Stimulated activated CD4-positive, alpha-beta T cell treated with anti-CD3 and anti-CD28 coated beads, Interleukin-2, amount 100 ng/mL, for 24 hours (primary cell): ENCODE measurements at places on chromosomes 7 and 10.

GRCh38 chr10:3339531-3339950, 167.0 kb upstream of the PITRM1 start:
- DNase-seq, result no peak

- DNase-seq, result no peak
Observed at GRCh38 chr10:126104767-126105166, 208.4 kb downstream of the FANK1 start.

DNA sequence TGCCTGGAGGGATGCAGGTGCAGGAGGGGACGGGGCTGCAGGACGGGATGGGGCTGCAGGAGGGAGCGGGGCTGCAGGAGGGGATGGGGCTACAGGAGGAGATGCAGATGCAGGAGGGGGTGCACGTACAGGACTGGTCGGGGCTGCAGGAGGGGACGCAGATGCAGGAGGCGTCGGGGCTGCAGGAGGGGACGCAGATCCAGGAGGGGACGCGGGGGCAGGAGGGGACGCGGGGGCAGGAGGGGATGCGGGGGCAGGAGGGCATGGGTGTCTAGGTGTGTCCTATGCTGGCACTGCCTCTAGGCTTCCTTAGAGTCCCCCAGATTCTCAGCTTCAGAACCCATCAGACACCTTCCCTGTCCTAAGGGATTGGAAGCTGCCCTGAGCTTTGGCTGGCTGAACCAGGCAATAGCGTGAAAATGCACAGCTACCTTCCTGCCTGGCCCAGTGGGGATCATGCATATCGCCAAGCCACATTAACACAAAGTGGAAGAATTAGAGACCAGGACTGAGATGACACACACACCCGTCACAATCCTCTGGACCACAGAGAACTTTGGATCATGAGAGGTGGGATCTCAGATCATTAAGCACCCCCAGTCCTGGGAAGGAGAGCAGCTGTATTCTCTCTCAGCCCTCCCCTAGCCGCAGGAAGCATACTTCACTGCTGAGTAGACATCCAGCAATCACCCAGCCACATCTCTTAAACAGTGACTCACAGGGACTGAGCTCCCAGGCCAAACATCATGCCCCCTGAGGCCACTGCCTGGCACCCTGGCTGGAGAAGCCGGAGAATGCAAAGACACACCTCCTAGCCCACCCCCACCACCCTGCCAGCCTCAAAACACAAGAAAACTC, 67.3 kb downstream of the VWA2 start:
- DNase-seq, result no peak

GRCh38 chr7:38855386-38855785, 53.6 kb downstream of the VPS41 start:
- DNase-seq, result no peak

DNA sequence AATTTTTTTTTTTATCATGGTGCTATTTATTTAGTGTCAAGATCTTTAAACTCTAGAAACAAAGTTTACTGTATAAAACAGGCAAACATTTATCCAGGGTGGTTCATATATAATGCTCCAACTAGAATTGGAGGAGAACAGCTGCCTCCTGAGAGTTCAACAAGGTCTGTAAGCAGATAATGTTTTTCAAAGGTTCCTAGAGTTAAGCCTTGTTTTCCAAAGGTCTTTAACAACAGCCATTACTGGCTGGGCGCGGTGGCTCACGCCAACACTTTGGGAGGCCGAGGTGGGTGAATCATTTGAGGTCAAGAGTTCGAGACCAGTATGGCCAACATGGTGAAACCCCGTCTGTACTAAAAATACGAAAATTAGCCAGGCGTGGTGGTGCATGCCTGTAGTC, 316.7 kb downstream of the CCDC3 start:
- no peak for DNase-seq

GRCh38 chr10:615583-616152, 73.8 kb downstream of the DIP2C start:
- DNase-seq, result no peak

- peak; percentile 84 for DNase-seq
Observed at GRCh38 chr10:87863053-87863943, at the start of the genes KLLN and PTEN. TSS of gene KLLN (minus strand) at chr10:87863533. CDS start at chr10:87862487, 1,046 bp downstream. TSS of gene PTEN (plus strand) at chr10:87863625. CDS start at chr10:87864470, 845 bp downstream.

- no peak for DNase-seq
Observed at GRCh38 chr7:70426249-70426880, 705.6 kb upstream of the GALNT17 start.

DNA sequence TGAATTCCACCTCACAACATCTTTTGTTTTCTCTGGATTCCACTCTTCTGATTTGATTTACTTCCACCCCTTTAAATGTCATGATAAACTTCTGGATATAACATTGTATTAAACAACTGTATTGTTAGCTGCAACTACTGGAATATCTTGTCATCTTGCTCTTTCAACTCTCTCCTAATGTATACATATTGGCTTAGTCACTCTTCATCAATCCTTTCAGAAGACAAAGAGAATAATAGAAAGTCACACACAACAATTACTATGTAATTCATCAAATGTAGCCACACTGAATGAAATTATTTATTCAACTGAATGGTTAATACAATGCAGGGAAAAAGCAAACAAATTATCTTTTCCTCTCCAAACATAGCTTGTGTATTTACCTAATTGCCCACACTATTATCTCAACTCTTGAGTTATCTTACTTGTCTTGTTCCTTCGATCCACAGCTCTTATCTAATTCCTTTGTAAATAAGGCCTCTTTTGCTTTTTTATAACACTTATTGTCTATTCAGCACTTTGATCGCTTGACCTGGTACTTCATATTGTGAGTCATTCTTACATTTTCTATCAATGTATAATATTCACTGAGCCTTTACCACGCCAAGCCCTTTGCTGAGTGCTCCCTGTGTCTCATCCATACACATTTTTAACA, 16.7 kb downstream of the SEMA3A start:
- no peak for DNase-seq

GRCh38 chr10:50224330-50224952, 26.9 kb downstream of the ASAH2 start:
- DNase-seq, result peak; percentile 30

- no peak for DNase-seq
Observed at GRCh38 chr7:156604311-156604710, 36.3 kb upstream of the RNF32 start.

- no peak for DNase-seq
Observed at GRCh38 chr7:148264933-148265557, 325.5 kb upstream of the C7orf33 start.

DNA sequence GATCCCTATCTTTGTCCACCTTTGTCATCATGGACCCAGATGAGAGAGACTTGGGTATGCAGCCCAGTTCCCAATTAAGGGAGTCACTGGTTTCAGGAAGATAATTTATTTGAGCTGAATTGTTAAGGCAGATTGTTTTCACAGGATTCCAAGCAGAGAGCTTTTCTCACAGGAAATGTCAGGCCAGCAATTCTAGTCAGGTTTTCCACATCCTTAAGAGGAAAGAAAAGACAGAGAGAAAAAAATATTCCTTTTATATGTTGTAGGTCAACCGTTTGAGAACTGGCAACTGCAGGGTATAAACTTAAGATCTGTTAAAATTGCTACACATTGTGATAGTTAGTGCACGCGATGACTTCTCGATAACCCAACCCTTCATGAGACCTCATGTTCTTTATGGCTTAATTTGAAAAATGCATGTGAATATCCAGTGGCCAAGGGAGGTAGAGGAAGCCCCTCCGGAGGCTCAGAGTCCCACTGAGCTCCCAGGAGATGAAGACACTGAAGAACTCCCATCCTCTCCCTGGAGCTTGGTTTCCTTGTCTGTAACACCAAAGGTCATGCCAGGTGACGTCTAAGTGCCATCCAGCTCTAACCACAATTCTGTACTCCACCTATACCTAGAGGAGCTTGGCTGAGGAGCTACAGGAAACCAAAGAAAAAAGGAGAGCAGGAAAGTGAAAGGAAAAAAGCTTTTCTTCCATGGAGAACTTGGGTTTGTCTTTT, 45.6 kb downstream of the MINDY4 start:
- no peak for DNase-seq

DNA sequence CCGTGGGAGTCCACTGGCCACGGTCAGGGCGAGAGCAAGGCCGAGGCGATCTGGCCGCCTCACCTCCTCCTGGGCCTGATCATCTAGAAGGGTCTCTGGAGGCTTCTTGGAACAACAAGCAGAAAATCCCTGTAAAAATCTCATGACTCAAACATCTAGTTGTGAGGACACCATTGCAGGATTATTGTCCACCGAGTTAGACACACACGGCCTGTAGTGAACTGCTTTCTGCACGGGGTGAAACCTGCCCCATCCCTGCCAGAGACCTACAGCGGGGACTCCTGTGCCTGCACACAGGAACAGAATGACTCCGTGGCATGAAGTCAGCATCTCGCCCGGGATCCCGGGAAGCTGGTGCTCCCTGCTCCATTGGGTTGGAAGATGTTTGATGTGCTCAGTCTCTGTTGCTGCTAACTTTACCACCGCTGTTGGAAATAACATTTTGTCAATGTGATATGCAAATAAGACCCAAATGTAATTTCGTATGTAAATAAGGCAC, 267.0 kb upstream of the TCERG1L start:
- DNase-seq, result no peak

DNA sequence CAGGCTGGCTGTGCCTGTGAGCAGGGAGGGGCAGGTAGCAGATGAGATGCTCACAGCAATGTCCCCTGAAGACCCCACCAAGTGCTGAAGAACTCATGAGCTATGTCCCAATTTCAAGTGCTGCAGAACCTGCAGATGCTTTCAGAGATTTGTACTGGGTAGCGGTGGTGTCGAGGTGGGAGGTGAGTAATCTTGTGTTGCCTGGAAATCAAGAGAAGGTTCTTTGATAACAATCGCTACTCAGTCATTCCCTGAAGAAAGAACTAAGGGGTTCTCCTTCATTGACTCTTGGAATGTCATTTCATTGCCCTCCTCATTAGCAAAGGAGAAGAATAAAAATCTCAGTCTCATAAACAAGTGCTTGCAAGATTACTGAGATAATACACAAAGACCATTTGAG, 246.4 kb downstream of the EMX2 start:
- no peak for DNase-seq

- no peak for DNase-seq
Observed at GRCh38 chr10:28587270-28587969, 54.5 kb downstream of the WAC start.

GRCh38 chr10:86366902-86367151, 232 bp upstream of the GRID1 start:
- no peak for DNase-seq

DNA sequence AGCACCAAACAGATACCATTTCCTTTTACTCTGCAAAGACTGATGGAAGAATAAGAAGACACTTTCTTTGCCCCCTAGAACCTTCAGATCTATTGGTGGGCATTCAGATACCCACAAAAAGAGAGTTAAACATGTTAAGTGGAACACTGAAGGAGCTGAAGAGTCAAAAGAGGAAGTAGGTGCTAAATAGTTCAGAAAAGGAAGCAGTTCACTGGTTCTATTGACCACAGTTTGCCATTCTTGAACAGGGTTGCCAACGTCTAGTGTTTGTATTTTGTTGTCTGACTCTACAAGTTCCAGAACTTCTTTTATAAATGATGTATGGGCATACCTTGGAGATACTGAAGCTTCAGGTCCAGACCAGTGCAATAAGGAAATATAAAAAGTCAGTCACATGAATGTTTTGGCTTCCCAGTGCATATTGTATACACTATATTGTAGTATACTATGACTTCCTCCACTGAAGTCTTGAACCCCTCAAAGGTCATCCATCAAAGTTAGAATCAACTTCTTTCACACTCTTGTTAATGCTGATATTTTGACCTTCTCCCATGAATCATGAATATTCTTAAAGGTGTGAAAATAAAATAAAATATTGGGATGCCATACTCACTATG, 47.5 kb upstream of the AGR3 start:
- no peak for DNase-seq

DNA sequence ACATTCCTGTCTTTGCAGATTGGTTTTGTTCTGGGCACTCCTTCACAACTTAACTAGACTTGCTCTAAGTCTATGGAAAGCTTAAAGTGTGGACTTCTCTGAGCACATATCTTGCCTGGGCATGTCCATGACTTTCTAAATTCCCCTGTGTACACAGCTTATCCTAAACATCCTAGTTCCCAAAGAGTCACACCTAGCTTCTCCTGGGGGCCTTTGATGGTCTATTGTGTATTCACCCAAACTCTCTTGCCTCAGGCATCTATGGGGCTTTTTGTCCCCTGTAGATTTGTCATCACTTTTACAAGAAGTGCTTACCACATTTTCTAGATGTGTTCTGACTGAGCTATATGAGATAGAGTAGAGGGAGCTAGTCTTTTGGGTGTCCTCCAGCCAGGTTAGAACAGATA, 12.2 kb upstream of the ZNF488 start:
- no peak for DNase-seq

- no peak for DNase-seq
Observed at GRCh38 chr10:43386549-43386948, 15.1 kb downstream of the FXYD4 start.

DNA sequence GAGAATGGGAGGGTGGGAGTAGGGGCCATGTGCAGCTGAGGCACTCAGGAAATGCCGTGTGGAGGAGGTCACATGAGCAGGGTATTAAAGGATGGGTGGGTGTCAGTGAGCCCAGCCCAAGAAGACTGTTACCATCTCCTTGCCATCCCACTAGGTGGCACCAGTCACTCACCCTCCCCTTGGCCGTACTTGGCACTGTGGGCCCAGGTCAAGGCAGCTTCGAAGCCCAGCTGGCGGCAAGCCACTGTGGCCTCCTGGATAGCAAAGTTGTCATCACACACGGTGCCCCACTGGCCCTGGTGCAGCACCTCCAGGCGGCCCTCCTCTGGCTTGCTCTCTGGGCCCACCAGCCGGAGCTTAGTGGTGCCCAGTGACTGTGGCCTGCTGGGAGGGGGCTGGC, 5.4 kb downstream of the LOXL4 start:
- DNase-seq, result no peak

- DNase-seq, result peak; percentile 45
Observed at GRCh38 chr10:91901784-91902677, 7.3 kb downstream of the FGFBP3 start.

- DNase-seq, result no peak
Observed at GRCh38 chr10:106930751-106931150, 233.8 kb downstream of the SORCS1 start.

DNA sequence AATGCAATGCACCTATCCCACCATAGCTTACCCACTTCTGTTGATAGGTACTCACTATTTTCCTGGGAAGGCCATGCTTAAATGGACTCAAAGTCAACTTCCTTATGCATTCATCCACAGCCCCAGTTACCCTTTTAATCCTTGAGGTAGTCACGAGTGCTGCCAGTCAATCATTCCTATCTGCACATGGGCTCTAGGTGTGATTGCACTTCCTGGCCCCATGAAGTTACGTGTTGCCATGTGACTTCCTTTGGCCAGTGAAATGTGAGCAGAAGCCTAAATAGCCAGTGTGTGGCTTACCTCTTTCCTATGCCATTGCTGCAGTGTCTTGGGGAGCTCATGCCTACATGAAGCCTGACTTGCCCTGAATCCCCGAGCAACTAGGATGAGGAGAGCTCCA, 23.5 kb upstream of the EIF5AL1 start:
- DNase-seq, result no peak

GRCh38 chr10:11335167-11335652, 276.2 kb downstream of the USP6NL start:
- DNase-seq, result no peak

DNA sequence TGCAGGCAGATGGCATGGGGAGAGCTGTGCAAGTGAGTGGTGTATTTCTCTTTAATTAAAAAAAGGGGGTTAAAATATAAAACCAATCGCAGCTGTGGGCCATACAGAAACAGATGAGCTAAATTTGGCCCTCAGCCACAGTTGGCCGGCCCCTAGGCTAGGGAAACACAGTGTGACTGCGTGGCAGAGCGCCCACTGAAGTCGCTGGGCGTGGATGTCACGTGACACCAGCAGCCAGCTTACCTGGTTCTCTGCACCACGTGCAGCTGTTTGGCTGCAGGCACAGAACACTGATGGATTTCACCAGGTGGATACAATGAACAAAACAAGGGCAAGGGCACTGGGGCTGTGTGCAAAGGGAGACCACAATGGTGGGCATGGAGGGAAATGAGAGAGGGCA, 119.3 kb upstream of the ZNF746 start:
- no peak for DNase-seq
